NCI-H2107 (cell line): ENCODE measurements at places on chromosomes 7 and 10.

DNA sequence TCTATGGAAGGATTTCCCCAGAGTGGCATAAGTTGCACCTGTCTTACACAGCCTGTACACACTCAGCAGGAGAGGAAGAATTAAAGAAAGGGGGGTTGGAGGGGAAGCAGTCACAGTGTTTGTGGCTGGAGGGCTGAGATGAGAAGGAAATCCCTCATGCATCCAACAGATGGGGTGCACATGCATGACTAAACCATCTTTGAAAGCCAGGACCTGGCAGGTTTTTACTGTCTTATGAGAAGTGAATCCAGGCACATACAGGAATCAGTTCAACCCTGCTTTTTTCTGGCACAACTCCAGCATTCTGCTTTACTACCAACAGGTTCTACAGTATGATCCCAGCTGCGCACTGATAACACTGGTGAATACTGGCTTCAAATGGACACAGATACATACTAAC lies 107.7 kb downstream of the CACNA2D1 start:
- DNase-seq: peak; percentile 88

DNA sequence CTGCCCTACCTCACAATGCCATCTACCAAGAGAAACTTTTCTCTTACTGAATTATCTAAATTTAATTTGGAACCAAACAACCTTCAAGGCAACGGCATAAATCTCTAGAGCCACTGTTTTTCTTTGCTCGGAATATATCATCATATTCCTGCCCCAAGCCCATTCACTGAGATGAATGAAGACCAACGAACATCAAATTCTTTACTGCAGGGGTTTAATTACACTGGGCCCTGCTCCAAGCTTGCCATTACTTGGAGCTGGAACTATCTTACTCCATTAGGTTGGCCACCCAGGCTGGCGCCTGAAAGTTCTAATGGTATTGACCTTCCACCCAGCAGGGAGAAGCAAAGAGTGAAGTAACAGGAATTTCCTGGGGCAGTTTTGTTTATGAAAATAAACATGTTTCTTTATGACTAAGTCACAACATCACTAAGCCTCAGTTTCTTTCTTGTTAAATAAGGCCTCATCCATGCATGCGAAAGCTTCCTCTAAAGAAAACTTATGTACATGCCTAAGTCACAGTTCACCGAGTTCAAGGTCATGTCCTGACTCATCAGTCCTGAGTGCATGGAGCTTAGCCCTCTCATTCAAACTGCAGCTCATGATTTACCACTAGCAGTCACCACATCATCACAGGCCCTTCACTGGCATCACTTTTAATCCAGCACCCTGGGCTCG lies 42.1 kb upstream of the ANAPC16 start:
- DNase-seq: peak; percentile 7

DNA sequence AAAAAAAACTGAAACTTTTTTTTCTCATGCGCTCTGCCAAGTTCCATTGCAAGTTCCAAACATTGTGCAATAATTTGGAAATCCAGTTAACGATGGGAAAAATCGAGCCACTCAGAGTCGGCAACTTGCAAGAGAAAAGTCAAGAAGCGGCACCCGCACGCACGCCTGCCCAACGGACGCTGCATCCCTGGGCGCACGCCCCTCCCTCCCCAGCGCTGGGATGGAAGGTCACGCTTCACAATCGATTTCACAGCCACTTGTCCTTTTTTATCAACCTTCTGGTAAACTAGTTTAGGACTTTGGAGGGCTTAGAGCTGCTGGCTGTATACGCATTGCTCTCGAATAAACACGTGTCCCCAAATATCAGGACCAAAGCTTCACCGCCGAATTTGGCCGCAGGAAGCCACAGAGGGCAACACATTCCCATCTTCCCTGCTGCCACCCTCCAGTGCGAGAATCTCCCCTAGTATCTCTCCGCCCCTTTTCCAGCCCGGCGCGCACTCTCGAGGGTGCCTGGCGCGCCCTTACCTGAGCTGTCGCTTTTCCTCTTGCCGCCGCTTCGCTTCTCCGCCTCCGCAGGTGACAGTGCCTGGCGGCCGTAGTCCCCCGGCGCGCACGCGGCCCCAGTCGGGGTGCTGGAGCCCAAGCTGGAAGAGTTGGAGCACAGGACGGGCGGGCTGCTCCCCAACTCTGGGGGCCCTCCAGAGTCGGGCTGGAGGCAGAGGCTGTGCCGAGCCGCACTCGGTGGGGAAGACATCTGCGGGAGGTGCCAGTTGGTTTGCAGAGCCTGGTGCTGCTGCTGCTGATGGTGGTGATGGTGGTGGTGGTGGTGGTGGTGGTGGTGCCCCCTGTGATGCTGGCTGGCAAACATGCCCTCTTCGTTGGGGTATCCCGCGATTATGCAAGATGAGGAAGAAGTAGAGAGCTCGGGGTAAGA lies 857 bp downstream of the MEOX2 start:
- DNase-seq: peak; percentile 19

- DNase-seq: no peak
Observed at GRCh38 chr10:100970076-100970913, 991 bp downstream of the SEMA4G start.

- DNase-seq: no peak
Observed at GRCh38 chr10:114045136-114046086, 1.7 kb downstream of the ADRB1 start.

- no peak for DNase-seq
Observed at GRCh38 chr7:139058943-139059342, 23.1 kb upstream of the ZC3HAV1L start.
